ENCODE measurements at places on chromosomes 16 and 17.

DNA sequence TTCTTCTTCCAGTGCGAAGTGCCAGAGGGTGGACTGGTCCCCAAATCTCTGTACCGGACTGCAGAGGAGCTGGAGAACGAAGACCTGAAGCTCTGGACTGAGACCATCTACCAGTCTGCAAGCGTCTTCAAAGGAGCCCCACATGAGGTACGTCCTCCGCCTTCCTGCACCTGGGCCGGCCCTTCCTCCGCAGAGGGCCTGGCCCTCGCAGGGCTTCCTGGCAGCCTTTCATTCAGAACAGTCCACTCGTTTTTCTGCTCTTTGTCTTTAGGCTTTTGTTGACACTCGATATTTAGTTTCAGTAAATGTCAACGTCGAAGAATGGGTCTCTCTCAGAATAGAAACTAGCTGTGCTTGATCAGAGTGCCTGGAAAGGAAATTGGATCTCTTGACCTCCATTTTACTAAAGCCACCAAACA lies 68.6 kb downstream of the SEC14L1 start:
- DNase-seq = peak; percentile 71

- no peak for DNase-seq
Measured at GRCh38 chr16:11236461-11237254, 19.3 kb downstream of the SOCS1 start.

- DNase-seq = no peak
Measured at GRCh38 chr17:75468291-75468754, 11.9 kb downstream of the TMEM94 start.

DNA sequence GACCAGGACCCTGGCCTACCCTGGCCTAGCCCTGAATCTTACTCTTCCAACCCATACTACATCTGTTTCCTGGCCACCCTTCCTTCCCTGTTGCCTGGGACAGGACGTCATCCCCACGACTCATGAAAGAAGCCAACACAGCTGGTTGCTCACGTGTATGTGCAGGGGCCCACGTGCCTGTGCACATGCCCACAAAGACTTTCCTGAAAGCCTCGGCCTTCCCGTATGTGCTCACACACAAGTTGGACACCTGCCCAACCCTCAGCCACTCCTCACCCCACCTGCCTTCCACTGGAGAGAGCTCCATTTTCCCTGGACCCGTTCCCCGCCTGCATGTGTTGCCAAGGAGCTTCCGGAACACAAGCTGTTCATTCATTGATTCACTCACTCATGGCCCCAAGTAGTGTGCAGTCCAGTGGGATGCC lies 7.0 kb downstream of the PLXDC1 start:
- peak; percentile 93 for DNase-seq

GRCh38 chr17:76934561-76935320 lies 66.5 kb downstream of the MGAT5B start:
- DNase-seq = no peak

DNA sequence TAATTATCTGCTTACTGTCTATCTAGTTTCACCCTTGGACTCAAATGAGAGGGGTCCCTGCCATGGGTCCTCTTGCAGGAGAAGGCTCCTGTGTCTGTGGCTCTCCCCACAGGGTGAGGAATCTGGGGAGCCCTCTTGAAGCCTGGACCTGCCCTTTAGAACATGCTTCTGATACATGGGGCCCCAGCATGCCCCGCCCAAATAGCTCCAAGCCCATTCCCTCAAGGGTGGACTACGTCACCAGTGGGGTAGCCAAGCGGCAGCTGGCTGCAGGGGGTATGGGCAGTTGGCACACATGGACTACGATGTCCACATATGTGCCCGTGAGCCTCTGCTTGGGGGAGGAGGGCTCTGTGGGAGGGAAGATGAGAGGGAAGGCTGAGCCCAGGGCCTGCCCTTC lies 39.3 kb downstream of the ARHGAP27 start:
- no peak for DNase-seq

- DNase-seq = no peak
Measured at GRCh38 chr17:12318571-12319266, 298.0 kb downstream of the MAP2K4 start.

DNA sequence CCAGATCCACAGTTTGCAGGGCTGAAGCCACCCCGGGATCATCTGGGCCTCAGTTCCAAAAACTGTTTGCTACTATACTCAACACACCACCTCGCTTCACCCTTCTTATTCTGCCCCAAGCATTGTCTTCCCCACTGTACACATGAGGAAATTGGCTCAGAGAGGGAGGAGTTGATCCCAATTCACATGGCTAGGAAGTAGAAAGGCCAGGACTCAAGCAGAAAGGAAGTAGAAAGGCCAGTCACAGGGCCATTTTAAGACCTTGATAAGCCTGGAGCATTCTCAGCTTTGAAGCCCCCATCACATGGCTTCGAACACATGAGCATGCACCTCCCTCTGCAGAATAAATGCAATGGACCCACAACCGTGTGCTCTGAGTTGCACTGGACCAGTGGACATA lies 7.7 kb upstream of the PRSS22 start:
- no peak for DNase-seq

- no peak for DNase-seq
Measured at GRCh38 chr16:85055493-85056210, 28.1 kb downstream of the KIAA0513 start.
